ENCODE measurements at places on chromosomes 1 and 21.
A peak's percentile ranks its signal among the peaks of the same experiment; 100 is the strongest.

- DNase-seq, result no peak
Observed at GRCh38 chr1:53938136-53938830, 7.2 kb downstream of the IFT25 start.

DNA sequence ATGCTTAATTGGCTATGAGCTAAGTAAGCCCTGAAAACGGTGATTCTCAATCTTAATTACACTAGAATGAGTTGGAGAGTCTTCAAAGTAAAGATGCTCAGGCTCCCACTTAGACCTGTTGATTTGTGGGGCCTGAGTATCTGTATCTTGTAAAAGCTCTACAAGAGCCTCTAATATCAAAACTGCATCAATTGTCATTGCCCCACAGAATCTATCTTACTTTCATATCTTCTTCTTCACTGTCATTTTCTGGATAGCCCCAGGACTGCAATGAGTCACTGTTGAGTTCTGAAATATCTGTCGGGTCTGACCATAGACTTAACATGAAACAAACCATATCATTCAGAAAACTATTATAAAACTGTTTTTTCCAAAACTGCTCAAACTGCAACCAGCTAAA lies 102.8 kb upstream of the SERTAD4 start:
- no peak for DNase-seq

DNA sequence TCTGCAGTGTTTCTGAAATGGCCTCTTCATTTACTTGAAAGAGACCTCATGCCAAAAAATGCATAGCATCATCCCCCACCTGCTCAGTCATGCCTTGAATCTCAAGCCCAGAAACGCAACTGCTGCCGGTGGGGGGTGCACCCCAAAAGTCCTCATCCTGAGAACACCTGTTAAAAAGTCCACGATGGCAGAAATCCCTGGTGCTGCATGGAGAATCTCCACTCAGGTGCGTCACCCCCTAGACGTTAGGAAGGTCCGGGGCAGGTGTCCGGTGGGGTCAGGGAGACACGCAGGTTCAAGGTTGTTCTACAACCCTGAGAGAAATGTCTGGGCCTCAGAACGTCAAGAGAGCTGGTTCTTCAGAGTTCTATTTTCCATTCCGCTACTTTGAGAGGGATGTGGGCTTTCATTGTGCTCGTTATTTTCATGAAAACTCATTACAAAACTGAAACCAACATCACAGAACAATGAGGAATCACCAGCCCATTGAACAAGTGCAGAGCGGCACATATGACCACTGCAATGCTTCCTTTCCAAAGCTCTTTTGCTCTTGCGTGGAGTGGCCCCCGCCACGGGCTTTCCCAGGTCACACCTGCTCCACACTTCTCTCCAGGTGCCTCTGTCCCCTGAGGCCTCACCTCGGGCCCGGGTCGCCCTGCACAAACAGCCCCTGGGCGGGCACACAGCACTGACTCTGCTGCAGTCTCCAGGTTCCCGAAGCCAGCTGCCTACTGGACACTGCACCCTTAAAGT lies 201.9 kb downstream of the TOMM20 start:
- DNase-seq, result no peak

GRCh38 chr1:31376375-31377134 lies 3.7 kb upstream of the FABP3 start:
- DNase-seq, result peak; percentile 91

GRCh38 chr1:183590244-183591191 lies at the start of gene NCF2:
NCF2 (minus strand) TSS chr1:183590459; CDS start chr1:183590329, 130 bp downstream.
- DNase-seq, result no peak

- DNase-seq, result peak; percentile 60
Observed at GRCh38 chr1:68223687-68224086, 8.6 kb downstream of the WLS start.

- DNase-seq, result no peak
Observed at GRCh38 chr1:16180291-16180824, 24.5 kb upstream of the EPHA2 start.

GRCh38 chr1:26761217-26761616 lies 26.5 kb upstream of the PIGV start:
- DNase-seq, result no peak
